Activated effector memory CD4-positive, alpha-beta T cell treated with Interleukin-2 at 50 U/mL for 16 hours (primary cell): ENCODE measurements at places on chromosomes 7 and 10.

- no peak for DNase-seq
Measured at GRCh38 chr7:47484923-47485639, 96.8 kb downstream of the TNS3 start.

DNA sequence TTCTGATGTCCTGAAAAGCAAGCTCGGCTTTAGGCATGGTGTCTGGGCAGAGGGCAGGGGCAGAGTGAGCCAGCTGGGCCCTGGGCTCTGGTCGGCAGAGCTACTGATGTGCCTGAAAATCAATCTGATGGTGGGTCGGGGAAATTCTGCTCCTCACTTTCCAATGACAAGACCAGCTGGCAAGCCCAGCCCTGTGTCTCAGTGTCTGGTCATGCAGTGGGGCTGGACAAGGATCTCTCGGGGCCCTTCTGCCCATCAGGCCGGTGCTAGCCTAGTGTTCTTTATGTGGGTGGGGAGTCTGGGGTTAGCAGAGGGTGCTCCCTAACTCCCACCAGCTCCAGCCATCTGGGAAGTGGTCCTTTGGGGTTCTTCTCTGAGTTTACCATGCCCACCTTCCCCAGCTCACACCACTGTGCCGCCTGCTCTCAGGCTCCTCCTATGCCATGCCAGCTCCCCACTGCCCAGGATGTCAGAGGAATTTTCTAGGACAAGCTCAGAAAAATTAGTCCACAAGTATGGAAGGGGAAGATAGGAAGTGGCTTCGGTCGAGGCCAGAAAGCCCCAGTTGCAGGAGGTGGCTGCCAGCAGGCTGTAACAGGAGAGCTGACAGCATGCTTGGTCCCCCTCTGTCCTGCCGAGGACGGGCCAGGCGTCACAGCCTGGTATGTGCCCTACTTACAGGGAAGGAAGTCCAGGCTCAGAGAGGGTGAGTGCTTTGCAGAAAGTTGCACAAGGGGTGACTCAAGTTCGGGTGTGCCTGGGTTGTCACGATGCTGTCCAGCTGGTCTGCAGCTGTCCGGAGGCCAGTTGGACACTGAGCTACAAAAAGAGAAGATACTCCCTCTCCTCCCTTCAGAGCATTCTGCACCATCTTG lies 135.2 kb downstream of the ADCY1 start:
- no peak for DNase-seq

DNA sequence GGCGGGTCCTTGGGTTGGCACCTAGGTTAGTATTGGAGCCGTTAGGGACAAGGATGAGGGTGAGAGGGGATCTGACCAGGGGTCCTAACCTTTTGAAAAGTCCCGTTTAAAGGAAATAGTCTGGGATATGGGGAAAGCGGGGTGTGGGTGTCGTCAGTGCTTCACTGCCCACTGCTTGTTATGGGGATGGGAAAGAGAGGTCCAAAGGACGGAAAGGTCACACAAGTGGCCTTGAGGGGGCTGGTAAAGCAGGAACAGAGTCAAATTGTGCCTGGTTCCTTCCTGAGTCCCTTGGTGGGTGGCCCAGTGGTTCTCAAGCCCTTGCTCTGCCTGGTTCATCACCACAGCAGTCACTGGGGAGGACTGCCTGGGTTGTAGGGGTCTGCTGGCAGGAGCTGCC lies 2.6 kb upstream of the ZNF775 start:
- DNase-seq: no peak

GRCh38 chr7:1560620-1561031 lies 4.6 kb upstream of the TMEM184A start:
- DNase-seq: no peak

- DNase-seq: peak; percentile 72
Measured at GRCh38 chr10:15088428-15089261, at the start of gene ACBD7. TSS of gene ACBD7 (minus strand) at chr10:15088776. CDS start at chr10:15088728, 48 bp downstream.

GRCh38 chr7:138500892-138501291 lies 40.8 kb downstream of the TRIM24 start:
- no peak for DNase-seq

- DNase-seq: no peak
Measured at GRCh38 chr10:60032723-60033122, 126.4 kb upstream of the CCDC6 start.

GRCh38 chr7:149789101-149789500 lies 15.7 kb upstream of the ZNF467 start:
- no peak for DNase-seq
